ENCODE measurements at places on chromosomes 5 and 9. TPM values are rescaled to one million over a fixed set of nuclear protein-coding genes. Genes with fewer than 3 reads are reported as not detected.

DNA sequence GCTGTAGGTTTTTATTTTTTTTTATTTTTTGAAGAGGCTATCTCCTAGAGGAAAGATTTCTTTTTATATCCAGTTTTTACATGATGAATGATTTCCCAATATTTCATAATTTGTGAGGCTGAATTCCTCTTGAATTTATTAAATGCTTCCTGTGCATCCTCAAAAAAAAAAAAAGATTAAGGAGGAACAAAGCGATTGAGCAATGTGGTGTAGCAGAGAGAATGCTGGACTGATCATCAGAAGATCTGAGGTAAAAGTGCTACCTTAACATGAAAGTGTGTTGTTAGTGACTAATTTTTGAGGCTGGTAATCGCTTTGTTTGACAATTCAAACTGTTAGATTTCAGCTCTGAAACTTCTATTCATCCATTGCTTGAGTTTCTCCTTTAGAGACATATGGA, 125.1 kb downstream of the ESM1 start:
- no peak overlapping the region for H3K27ac ChIP-seq
- H3K36me3 ChIP-seq, result no peaks in the 10 kb centered on the region
- no peak for DNase-seq
- H3K27me3 ChIP-seq, result no peaks in the 10 kb centered on the region
- no peaks in the 10 kb centered on the region for H3K4me1 ChIP-seq
- H3K4me3 ChIP-seq, result no peak overlapping the region

Gene BAAT
- not detected for polyA plus RNA-seq

Gene GNA14
- 9.0 TPM for polyA plus RNA-seq

Gene SLCO4C1
- 0.69 TPM for polyA plus RNA-seq

GRCh38 chr9:114302727-114303126, 20.2 kb upstream of the ORM1 start:
- no peak overlapping the region for H3K4me3 ChIP-seq
- peaks cover 6% of the 10 kb centered on the region for H3K4me1 ChIP-seq
- no peak overlapping the region for H3K27ac ChIP-seq
- H3K36me3 ChIP-seq, result no peaks in the 10 kb centered on the region
- peak; percentile 22 for DNase-seq

Gene IL5
- not detected for polyA plus RNA-seq

Gene SLC6A7
- 0.46 TPM for polyA plus RNA-seq

Gene NTRK2
- polyA plus RNA-seq, result 0.60 TPM

Gene GRM6
- polyA plus RNA-seq, result not detected

- no peaks in the 10 kb centered on the region for H3K4me1 ChIP-seq
- H3K4me3 ChIP-seq, result no peak overlapping the region
- no peaks in the 10 kb centered on the region for H3K36me3 ChIP-seq
- no peaks in the 10 kb centered on the region for H3K27me3 ChIP-seq
Observed at GRCh38 chr9:24439456-24439855, 106.2 kb downstream of the IZUMO3 start.

DNA sequence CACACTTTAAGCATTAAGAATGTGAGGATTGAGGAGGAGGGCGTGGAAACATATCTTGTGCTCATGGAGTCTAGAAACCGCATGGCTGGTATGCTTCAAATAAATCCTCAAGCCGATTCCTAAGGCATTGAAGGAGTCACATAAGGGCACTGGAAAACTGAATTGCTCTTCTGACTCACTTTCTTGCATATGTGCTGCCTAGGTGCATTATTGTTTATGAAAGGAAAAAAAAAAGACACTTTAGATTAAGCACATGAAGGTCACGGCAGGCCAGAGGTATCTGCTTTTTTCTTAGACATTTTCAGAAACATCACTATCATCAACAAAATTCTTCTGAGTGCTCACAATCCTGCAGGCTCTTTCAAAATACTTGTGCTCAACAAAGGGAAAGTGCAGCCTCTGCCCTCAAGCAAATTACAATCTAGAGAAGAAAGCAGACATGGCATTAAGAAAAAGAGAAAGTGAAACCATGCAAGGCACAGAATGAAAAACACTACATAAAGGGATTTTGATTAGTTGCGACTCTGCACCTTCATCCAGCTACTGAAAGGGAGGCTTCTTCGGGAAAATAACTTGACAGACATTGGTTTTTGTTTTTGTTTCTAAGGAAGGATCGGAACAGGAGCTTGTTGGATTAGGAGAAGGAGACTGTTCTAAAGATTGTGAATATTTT, 2117.6 kb downstream of the MAT2B start:
- H3K4me1 ChIP-seq, result no peaks in the 10 kb centered on the region
- H3K36me3 ChIP-seq, result no peaks in the 10 kb centered on the region
- DNase-seq, result no peak
- no peaks in the 10 kb centered on the region for H3K27me3 ChIP-seq

DNA sequence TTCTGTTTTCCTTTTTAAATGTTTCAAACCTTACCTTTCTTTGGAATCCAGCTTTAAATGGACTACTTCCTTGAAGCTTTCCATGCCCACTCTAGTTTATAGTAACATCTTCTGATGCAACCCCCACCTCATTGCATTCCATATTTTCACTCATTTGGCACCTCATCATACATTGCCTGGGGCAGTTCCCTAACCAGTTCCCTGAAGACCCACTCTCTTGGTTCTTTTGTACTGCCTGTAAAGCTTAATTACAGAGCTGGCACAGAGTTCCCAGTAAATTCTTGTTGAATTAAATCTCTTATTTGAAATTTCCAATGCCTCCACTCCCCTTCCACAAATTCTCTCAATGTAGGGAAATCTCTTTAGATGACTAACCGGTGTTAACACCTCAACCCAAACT, 257.2 kb downstream of the ARRDC3 start:
- no peaks in the 10 kb centered on the region for H3K36me3 ChIP-seq
- peaks cover 82% of the 10 kb centered on the region for H3K4me1 ChIP-seq
- no peaks in the 10 kb centered on the region for H3K27me3 ChIP-seq

GRCh38 chr5:172420235-172420939, 33.9 kb downstream of the SH3PXD2B start:
- H3K4me1 ChIP-seq, result peaks cover 67% of the 10 kb centered on the region
- peak overlapping the region; percentile 96 for H3K27ac ChIP-seq
- H3K27me3 ChIP-seq, result no peaks in the 10 kb centered on the region

- no peak overlapping the region for H3K4me3 ChIP-seq
- no peak for DNase-seq
- no peaks in the 10 kb centered on the region for H3K36me3 ChIP-seq
- H3K27me3 ChIP-seq, result no peaks in the 10 kb centered on the region
- no peaks in the 10 kb centered on the region for H3K4me1 ChIP-seq
- H3K27ac ChIP-seq, result no peak overlapping the region
Observed at GRCh38 chr9:112112941-112113681, 62.0 kb downstream of the SUSD1 start.

Gene ROPN1L
- not detected for polyA plus RNA-seq

Gene CDKN2AIPNL
- 27.2 TPM for polyA plus RNA-seq

GRCh38 chr9:107422189-107423185, 67.1 kb downstream of the KLF4 start:
- H3K36me3 ChIP-seq, result no peaks in the 10 kb centered on the region
- H3K27me3 ChIP-seq, result no peaks in the 10 kb centered on the region
- H3K4me3 ChIP-seq, result no peak overlapping the region
- DNase-seq, result peak; percentile 75

GRCh38 chr5:170552621-170553115, 48.8 kb downstream of the KCNIP1 start:
- H3K27ac ChIP-seq, result no peak overlapping the region
- H3K27me3 ChIP-seq, result no peaks in the 10 kb centered on the region
- H3K36me3 ChIP-seq, result no peaks in the 10 kb centered on the region

DNA sequence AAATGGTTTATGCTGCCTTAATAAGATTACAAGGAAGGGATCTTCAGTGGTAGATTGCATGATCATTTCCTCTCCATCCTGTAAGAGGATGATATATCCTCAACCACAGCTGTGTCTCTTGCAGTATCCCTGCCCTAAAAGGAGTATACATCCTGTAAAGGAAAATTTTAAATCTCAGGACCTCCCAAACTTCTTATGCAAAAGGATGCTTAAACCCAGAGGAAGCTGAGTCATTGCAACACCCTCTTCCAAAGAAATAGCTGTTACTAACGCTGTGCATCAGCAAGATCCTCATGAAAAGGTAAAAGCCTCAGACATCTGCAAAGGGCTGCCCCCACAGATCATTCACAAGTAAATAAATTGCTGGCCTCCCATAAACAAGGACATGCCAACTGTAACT, 599.0 kb downstream of the PRELID2 start:
- H3K4me1 ChIP-seq, result no peaks in the 10 kb centered on the region
- DNase-seq, result no peak
- H3K4me3 ChIP-seq, result no peak overlapping the region

DNA sequence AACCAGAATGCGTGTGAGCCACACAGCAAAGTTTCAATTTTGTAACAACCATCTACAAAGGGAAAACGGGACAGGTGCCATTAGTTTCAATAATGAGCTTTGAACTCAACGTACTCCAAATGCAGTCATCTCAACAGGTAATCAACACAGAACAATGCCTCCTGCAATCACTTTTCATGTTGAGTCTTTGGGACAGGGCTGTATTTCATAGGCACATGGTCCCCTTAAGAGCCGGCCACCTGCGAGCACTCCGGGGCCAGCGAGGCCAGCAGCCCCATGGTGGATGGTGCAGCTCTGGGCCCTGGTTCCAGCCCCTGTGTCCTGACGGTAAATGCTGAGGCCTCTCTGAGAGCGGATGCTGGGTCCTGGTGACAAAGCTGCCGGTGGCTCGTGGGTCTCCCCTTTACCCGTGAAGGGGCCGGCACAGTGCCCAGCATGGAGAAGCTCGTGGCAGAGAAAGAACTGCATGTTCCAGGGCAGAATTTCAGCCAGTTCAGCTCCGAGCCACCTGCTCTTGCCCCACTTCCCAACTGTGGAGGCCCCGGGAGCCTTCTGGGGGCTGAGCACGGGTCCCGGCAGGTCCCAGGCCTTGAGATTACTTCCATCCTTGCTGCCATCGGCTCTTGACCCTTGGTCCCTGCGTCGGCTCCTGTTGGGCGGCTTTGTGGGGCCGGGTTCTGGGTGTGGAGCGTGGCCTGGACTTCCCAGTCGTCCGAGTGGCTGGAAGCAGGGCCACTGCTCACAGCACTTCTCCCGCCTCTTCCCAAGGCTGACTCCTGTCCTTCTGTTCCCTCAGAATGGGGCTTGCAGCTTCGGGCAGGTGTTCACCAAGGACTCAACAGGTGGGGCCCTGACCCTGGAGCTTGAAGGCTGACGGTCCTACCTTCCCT, 26.1 kb upstream of the RNU6ATAC start:
- no peaks in the 10 kb centered on the region for H3K36me3 ChIP-seq
- no peaks in the 10 kb centered on the region for H3K4me1 ChIP-seq
- peak; percentile 50 for DNase-seq
- no peak overlapping the region for H3K4me3 ChIP-seq
- H3K27me3 ChIP-seq, result no peaks in the 10 kb centered on the region

Gene KCNV2
- polyA plus RNA-seq, result not detected

- no peaks in the 10 kb centered on the region for H3K4me1 ChIP-seq
- no peak overlapping the region for H3K27ac ChIP-seq
- no peaks in the 10 kb centered on the region for H3K36me3 ChIP-seq
- no peaks in the 10 kb centered on the region for H3K27me3 ChIP-seq
Observed at GRCh38 chr9:37293664-37294524, 128.6 kb upstream of the GRHPR start.

DNA sequence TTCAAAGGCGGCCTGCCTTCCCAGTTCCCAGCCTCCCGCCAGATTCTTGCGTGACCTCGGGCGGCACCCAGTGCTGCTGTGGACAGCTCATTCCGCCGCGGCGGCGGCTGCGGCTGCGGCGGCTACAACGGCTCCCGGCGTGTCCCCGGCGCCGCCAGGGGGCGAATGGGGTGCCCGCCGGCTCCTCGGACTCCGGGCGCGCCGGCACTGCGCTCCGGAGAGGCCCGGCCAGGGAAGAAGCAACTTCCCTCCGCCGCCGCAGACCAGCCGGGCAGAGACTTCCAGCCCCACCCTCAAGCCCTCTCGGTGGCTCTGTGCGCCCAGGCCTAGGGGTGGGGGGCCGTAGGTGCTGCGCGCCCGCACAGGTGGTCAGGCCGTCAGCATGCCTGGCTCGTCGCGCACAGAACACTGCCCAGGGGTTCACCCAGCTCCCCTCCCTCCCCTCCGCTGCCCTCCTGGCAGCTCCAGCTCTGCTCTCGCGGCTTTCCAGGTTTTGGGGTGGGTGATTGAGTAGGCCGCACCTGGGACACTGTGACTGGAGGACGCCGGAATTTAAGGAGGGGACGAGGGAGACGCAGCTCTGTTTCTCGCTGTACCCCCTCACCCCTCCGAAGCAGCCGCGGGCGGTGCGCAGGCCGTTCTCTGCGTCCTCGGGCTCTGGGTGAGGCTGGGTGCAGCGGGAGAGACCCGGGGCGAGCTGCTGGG, 20.2 kb downstream of the IGIP start:
- peak; percentile 85 for DNase-seq
- H3K27ac ChIP-seq, result peak overlapping the region; percentile 45
- no peaks in the 10 kb centered on the region for H3K36me3 ChIP-seq
- H3K4me1 ChIP-seq, result no peaks in the 10 kb centered on the region
- no peaks in the 10 kb centered on the region for H3K27me3 ChIP-seq

Gene KIF24
- polyA plus RNA-seq, result 1.6 TPM

DNA sequence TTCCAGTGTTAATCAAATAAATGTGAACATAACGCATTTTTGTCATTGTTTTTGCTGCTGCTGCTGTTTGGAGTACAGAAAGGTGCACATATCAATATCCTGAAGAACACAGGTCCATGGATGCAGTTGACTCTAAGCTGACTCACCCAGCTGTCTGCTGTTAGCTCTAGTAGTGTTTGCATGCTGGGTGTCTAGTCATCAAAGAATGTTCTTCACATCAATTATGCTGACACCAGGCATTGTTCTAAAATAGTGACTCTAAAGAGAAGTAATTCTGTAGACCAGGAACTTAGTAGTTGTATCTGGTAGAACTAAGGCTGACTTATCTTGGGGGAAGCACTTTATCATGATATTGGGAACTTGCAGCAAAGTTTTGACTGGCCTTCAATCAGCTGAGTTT, 55.7 kb upstream of the DPYSL3 start:
- DNase-seq, result no peak
- no peaks in the 10 kb centered on the region for H3K36me3 ChIP-seq
- H3K4me3 ChIP-seq, result no peak overlapping the region
- H3K4me1 ChIP-seq, result no peaks in the 10 kb centered on the region
- no peaks in the 10 kb centered on the region for H3K27me3 ChIP-seq

Gene FCN1
- polyA plus RNA-seq, result 1.2 TPM

Gene IDNK
- polyA plus RNA-seq, result 22.2 TPM

Gene ASTN2
- 0.60 TPM for polyA plus RNA-seq

- H3K4me1 ChIP-seq, result no peaks in the 10 kb centered on the region
- peak overlapping the region; percentile 65 for H3K27ac ChIP-seq
- no peaks in the 10 kb centered on the region for H3K27me3 ChIP-seq
- peak overlapping the region; percentile 60 for H3K4me3 ChIP-seq
- peak; percentile 74 for DNase-seq
Observed at GRCh38 chr5:31855134-31856040, 216.5 kb downstream of the PDZD2 start.

GRCh38 chr9:131407717-131408195, 13.9 kb downstream of the PRRC2B start:
- no peaks in the 10 kb centered on the region for H3K4me1 ChIP-seq
- no peak overlapping the region for H3K4me3 ChIP-seq
- peak overlapping the region; percentile 97 for H3K27ac ChIP-seq

DNA sequence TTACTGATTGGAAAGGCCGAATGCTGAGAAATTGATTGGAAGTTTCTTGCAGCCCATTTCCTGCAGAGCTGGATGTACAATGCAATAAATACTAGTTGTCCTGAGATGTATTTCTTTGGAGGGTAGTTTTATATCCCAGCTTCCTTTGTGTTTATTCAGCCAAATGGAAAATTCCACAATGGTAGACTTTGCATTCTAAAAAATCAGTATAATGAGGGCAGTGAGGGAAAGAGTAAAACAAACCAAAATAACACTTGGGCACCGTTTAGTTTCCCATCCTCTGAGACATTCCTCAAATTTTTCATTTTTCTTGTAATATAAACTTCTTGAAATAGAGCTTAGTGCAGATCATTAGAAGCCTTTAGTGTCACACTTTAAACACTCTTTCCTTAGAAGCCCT, 379.4 kb downstream of the EBF1 start:
- no peaks in the 10 kb centered on the region for H3K27me3 ChIP-seq
- DNase-seq, result no peak
- H3K36me3 ChIP-seq, result no peaks in the 10 kb centered on the region
